A549 treated with RU486 at 1 μM for 4 hours (cell line): ENCODE measurements at places on chromosomes 7 and 10. TPM values are rescaled to one million over a fixed set of nuclear protein-coding genes. Genes with fewer than 3 reads are reported as not detected.

Gene SCART1
- total RNA-seq: 0.06 to 0.27 TPM (median 0.22 TPM) in 5 replicates

Gene STRIP2
- 4.6 to 10.0 TPM (median 7.7 TPM) in 5 replicates for total RNA-seq

Gene AASS
- total RNA-seq: 0.05 to 0.12 TPM (median 0.06 TPM) in 4 of 5 replicates, not detected in the other

Gene TRIP6
- 40.0 to 57.6 TPM (median 56.1 TPM) in 5 replicates for total RNA-seq

Gene HOXA4
- 2.0 to 2.9 TPM (median 2.4 TPM) in 5 replicates for total RNA-seq

Gene ATOH7
- 0.23 to 0.43 TPM (median 0.23 TPM) in 5 replicates for total RNA-seq

Gene HOXA9
- 0.49 to 0.76 TPM (median 0.58 TPM) in 5 replicates for total RNA-seq

Gene LAMB1
- 125 to 175 TPM (median 132 TPM) in 5 replicates for total RNA-seq

Gene MDH2
- total RNA-seq: 322 to 442 TPM (median 396 TPM) in 5 replicates

Gene MRC1
- 0.01 to 0.08 TPM (median 0.05 TPM) in 4 of 5 replicates, not detected in the other for total RNA-seq

Gene COL17A1
- total RNA-seq: 2.0 to 2.8 TPM (median 2.3 TPM) in 5 replicates

Gene SLC39A12
- not detected in 5 replicates for total RNA-seq

Gene ACTR3C
- not detected in 5 replicates for total RNA-seq

Gene MACC1
- total RNA-seq: not detected in 5 replicates

Gene CYP26C1
- total RNA-seq: not detected in 5 replicates

Gene PLAC9
- 0.46 TPM in 1 of 5 replicates, not detected in the others for total RNA-seq

Gene POLR2J2
- total RNA-seq: 0.21 to 0.51 TPM (median 0.42 TPM) in 5 replicates

Gene LRRD1
- total RNA-seq: not detected in 5 replicates

Gene C10orf53
- total RNA-seq: not detected in 5 replicates

Gene NACAD
- 0.12 to 0.48 TPM (median 0.29 TPM) in 5 replicates for total RNA-seq
